ENCODE measurements at places on chromosomes 7 and 10. TPM values are rescaled to one million over a fixed set of nuclear protein-coding genes. Genes with fewer than 3 reads are reported as not detected.

DNA sequence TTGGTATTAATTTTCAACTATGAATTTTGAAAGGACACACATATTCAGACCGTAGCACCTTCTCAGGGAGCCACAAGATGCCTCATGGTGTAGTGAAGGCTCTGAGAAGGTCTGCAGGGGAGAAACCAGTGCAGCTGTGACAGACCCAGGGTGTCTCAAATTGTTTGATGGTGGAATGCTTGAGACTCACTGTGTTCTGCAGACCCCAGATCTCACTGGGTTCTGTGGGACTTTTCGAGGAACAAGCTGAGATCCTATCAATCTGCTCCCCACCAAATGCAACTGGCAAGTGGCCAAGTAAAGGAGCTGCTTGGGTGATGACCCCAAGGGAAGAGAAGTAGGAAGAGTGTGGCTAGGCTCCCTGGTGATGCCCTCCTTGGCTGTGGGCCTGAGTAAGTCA, 130.5 kb upstream of the UNC5B start:
- no peaks in the 10 kb centered on the region for H3K4me1 ChIP-seq
- no peak for DNase-seq
- H3K36me3 ChIP-seq = no peaks in the 10 kb centered on the region
- no peak overlapping the region for H3K27ac ChIP-seq

UCN3 gene
- not detected for total RNA-seq

- H3K4me3 ChIP-seq = no peak overlapping the region
- no peaks in the 10 kb centered on the region for H3K36me3 ChIP-seq
These were observed 5.6 kb downstream of the SSC4D start for GRCh38 chr7:76403780-76404494.

TMEM229A gene
- total RNA-seq = not detected

DNA sequence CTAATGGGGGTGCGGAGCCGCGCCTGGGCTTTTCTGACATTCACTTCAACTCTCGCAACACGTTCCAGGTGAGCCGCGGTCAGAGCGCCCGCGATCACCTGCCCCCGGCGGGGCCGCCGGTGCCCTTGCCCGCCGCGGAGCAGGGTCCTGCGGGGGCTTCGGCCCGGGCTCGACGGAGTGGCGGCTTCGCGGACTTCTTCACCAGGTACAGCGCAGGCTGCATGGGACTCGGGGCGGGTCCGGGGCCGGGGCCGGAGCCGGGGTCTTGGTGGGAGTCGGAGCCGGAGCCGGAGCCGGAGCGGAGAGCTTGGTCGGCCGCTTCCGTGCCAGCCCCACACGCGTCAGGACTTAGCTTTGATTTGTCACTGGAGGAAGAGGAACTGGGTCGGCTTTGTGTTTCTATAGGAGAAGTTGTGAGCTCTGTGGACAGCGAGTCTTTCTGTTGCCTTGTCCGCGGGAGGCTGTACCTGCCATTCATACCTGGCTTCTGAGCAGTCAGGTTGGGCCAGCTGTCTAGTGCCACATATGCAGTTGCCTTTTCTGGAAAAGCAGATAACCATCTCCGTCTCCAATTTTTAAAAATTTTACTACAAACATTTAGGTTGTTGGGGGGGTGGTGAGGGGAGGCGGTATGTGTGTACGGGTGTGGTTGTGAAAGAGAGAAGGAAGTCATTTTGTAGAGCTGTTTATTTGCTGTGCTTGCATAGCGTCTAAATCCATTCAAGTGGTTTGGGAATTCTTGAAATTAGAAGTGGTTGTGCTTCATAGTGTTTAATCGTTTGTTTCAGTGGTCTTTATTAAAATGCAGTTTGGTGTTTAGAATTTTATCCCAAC, 1.3 kb downstream of the TBC1D12 start:
- peaks cover 3% of the 10 kb centered on the region for H3K4me1 ChIP-seq
- H3K4me3 ChIP-seq = peak overlapping the region; percentile 87
- H3K27me3 ChIP-seq = peaks cover 48% of the 10 kb centered on the region

DNA sequence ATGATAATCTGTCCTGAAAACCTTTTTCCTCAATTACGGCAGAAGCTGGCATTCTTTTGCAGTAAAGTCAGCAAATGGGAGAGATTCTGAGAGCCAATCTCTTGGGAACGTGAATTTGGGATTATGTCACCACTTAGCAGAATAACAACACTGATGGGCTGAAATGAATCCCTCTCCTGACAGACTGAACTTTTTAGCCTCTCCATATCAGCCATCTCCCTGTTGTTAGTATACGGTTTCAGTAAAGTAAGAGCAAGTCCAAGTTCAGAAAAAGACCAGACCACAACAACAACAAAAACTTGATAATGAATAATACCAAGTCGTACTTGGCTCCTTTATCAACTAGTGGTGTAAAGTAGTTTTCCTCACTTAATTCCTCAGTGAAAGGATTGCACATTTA, 1048.8 kb downstream of the GATA3 start:
- no peaks in the 10 kb centered on the region for H3K27me3 ChIP-seq
- no peak overlapping the region for H3K27ac ChIP-seq
- no peak for DNase-seq
- H3K4me1 ChIP-seq = peaks cover 6% of the 10 kb centered on the region
- H3K36me3 ChIP-seq = no peaks in the 10 kb centered on the region

WEE2 gene
- total RNA-seq = not detected
